Fibroblast of skin of back (primary cell): ENCODE measurements at places on chromosomes 7 and 10.

- no peak for DNase-seq
Measured at GRCh38 chr10:24894309-24894708, 58.1 kb downstream of the PRTFDC1 start.

DNA sequence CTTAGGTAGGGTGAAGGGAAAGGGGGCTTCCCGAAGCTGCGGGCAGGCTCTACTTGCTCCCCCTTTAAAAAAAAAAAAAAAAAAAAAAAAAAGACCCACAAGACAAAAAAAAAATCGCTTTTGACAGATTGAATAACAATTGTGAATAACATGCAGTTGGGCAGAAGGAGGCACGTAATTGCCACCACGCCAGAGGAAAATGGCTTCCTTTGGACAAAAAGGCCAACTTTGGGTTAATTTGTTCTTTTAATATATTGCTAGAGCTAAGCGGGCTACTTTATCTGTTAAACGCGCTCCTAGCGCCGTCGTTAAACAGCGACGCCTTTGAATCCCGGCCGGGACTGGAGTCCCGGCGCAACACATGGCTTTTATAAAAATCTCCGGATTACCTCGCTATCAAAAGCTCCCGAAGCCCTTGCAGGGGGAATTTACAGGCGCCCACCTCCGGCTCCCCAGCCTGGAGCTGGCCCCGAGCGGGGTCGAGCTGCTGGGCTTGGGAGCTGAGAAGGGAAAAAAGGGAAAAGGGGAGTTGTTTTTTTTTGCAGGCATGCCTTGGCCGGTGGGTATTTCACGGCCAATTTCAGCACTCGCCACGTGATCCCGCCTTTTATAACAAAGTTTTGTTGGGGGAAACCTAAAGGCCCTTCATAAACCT, 1.2 kb downstream of the HOXA11 start:
- no peak for DNase-seq

- DNase-seq: peak; percentile 93
Measured at GRCh38 chr7:105932835-105933477, 30.1 kb upstream of the CDHR3 start.

DNA sequence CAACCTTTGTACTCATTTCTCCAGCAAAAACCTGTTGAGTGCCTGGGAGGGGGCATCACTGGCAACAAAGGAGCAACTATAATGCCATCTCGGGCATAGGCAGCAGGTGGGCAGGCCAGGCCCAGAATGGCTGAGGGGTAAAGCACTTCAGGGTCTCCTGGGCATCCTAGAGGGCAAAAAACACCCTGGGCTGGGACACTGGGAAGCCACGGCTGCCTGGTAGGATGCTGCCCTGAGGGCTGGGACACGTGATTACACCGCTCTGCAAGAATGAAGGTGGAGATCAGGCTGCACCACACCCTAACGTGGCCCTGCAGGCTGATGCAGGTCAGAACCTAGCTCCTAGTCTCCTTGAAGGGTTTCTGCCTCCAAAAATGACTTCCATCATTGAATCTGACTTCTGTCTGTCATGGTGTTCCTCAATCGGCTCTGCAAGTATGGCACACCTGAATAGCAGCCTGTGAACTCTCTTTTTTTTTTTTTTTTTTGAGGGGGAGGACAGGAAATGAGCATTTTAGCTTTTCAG, 4.5 kb upstream of the TRAPPC14 start:
- no peak for DNase-seq

DNA sequence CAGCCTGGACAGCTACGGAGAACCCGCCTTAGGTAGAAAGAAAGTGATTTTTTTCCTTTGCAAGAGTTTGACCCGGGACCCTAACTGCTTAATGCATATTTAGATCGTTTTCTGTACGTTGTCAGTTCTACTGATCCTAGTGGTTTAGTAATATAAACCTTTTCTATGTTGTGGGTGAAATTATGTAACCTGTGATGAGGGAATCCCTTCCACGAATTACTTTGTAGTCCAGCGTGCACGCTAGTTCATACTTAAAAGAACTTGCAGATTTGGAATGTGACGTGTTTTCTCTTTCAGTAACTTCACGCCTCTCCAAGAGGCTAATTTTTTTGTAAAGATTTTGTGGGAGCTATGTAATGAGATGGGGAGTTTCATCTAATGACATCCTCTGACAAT, 705 bp downstream of the SLF2 start:
- DNase-seq: no peak

GRCh38 chr7:85567983-85568382, 381.1 kb upstream of the SEMA3D start:
- no peak for DNase-seq

GRCh38 chr10:85611746-85612377, 754.7 kb downstream of the GRID1 start:
- no peak for DNase-seq

- no peak for DNase-seq
Measured at GRCh38 chr10:28302012-28302637, 739 bp downstream of the MPP7 start.

GRCh38 chr7:133501771-133502170, 248.9 kb downstream of the EXOC4 start:
- DNase-seq: no peak

DNA sequence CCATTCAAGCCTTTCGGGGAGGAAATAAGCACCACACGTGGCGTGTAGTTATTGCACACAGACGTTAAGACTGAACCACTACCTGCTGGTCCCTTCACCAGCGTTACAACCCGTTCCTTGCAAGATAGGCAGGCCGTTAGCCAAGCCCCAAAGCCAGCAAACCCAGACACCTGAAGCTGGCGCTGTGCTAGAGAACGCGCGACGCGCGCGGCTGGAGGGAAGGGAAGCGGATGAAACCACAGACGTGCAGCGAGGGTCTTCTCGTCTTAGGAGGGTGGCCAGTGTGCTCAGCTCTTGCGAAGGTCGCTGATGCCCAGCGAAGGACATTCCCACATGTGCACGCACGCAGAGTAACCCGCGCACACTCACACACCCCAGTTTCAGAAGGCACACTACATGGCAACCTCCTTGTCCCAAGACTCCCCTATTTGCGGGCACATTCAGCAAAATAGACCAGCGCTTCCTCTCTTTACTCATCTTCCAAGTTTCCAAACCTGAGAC, 980 bp downstream of the TMEM26 start:
- no peak for DNase-seq

GRCh38 chr7:100003711-100004661, 11.4 kb upstream of the ZKSCAN1 start:
- no peak for DNase-seq

- no peak for DNase-seq
Measured at GRCh38 chr10:48287417-48288391, 13.2 kb upstream of the FRMPD2 start.

GRCh38 chr7:128120976-128121490, 89.8 kb upstream of the LRRC4 start:
- DNase-seq: no peak

DNA sequence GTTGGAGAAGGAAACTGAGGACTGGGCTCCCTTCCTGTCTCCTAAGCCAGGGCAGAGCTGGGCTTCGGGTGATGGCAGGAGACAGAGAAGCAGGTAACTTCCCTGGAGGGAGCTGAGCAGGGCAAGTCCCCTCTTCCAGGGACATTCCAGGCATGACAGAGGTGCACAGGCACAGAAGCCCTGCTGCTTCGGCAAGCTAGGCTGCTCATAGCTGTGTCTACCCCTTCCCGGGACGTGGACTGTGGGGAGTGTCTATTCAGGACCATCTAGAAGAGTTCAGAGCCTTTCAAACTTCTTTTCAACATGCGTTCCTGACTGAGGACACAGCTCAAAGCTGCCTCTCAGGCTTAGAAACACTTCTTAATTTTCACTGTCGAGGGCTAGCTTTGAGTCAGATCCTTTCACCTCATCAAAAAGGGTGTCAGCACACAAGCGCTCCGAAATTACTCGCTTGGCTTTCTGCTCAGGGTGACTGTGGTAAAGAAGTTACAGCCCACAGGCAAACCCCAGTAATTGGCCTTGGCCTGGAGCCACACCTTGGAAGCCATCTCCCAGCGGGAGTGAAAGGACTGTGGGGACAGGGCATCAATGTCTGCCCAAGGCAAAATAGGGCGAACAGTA, 63.7 kb upstream of the STEAP1B start:
- DNase-seq: peak; percentile 36

- no peak for DNase-seq
Measured at GRCh38 chr10:13654118-13654830, 67.5 kb downstream of the PRPF18 start.

GRCh38 chr10:78053211-78053868, 19.7 kb downstream of the RPS24 start:
- peak; percentile 91 for DNase-seq

DNA sequence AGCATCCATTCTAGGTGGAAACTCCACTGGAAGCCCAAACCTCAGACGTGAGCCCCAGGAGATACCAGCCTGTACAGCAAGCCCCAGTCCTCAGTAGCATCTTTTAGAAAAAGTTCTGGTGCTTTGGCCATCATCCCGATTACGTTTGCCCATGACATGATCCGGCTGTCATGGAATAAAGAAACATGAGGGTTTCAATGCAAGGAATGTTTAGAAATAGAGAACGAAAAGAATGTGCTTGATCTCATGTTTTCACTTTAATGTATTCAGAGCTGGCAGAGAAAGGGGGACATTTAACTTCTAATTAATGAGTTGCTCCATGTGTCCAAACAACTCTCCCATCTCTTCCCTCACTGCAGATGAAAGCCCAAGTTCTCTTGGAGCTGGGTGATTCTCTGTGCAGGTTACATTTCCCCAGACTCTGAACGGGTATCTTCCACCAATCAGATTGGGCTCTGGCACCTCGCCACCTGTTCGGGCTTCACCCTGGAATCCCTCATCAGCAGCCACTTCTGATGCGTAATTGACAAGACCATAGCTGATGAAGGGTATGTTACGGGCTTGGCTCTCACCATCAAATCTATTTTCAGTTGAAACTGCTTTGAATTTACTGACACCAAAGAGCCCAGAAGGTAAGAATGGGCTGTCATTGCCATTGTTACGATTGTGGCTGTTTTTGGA, 165.3 kb downstream of the PLXNA4 start:
- no peak for DNase-seq

GRCh38 chr7:18866359-18867036, 250.9 kb downstream of the TWIST1 start:
- DNase-seq: peak; percentile 98

GRCh38 chr7:133921635-133922182, 205.4 kb upstream of the LRGUK start:
- DNase-seq: no peak

DNA sequence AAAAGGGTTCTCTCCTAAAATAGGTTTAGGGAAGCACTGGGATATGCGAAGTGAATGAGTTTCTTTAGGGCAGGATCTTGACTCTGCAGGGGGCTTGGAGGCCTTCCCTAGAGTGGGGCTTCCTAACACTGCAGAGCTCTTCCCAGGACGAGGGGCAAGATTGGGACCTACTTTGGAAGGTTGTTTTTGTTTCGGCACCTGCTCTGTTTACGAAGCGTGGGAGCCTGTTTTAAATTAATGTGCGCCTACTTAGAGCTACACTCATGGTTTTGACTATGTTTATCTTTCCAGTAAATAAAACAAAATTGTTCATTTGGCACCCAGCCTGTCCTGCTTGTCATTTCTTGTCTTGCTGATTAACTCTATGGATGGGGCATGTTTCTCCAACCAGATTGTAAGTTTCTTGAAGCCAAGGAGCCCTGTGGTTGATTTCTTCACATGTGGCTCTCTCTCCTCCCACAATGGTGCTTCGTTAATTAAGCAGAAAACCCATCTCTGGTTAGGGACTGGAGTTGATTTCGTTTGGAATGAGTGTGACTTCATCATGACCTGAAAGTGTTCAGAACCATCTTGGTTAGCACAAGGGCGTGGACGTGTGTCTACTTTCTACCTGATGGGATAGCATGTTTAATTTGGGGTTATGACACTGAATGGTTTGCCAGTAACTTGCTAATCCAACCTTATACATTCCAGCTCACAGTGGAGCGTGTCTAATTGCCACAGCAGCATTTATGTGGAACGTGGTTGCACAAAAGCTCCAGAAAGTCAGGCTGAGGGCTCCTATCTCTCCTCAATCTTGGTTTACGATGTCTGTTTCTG, 98.1 kb downstream of the TCF7L2 start:
- no peak for DNase-seq

DNA sequence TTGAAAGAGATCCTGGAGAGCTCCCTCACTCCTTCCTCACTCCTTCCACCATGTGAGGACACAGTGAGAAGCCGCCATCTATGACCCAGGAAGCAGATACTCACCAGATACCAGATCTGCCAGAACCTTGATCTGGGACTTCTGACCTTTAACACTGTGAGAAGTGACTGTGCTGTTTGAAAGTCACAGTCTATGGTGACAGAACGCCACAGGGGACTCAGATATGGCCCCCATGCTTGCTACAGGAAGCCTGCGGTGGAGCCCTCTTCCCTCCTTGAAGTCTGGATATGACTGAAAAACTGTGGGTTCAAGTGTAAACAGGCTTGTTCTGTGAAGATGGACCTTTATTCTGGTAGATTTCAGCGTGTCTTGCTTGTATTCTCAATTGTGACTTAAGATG, 297.8 kb downstream of the KLF6 start:
- DNase-seq: no peak

DNA sequence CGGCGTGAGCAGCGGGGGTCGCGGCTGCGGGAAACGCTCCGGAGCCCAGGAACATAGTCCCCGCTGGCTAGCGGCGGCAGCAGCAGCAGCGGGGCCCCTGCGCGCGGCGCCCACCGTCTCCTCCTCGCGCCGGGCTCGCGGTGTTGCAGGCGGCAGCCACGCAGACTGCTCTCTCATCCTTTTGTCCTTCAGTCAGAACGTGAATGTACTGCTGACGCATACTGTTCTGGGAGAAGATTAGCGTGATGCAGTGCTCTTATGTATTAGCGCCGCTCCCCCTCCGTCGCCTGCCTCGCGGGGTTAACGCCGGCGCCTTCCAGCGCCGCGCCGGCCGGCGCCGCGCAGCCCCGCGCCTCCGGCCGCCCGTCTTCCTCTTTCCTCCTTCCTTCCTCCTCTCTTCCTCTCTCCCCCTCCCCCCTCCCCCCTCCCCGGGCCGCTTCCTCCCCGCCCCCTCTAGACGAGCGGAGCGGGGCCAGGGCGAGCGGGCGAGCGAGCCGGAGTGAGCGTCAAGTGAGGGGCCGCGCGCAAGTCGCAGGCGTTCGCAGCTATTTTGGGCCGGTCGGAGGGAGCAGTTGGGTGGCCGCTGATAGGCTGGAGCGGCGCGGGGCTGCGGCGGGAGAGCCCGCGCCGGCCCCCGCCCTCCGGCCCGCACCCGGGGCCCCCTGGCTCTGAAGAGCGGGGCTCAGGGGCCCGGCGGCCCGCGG, 816 bp upstream of the LRRC4 start:
- DNase-seq: peak; percentile 93

- no peak for DNase-seq
Measured at GRCh38 chr10:107004362-107004761, 160.1 kb downstream of the SORCS1 start.

DNA sequence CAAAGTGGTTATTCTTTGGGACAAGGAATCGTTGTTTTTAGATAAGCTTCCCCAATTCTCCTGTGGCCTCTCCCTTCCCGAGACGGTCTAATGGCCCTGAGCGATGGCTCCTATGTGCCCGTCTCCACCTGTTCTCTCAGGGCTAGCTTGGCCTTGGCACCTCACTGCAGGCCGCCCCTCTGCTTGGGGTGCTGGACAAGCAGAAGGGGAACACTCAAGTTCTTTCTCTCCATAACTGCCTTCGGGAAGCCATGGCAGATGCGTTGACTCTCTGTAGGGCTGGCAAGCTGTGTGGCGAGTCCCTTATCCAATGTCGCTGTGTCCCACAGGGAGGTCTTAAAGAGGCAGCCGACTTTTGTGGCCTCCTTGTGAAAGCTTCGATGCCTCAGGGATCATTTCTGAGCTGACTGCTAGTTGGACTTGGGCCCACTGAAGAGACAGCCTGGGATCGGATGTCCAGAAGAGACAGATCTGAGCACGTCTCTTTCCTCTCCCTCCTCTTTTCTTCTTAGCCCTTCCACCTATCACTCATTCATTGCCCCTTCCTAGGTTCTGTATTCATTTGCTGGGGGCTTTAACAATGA, 70.8 kb downstream of the GRK5 start:
- no peak for DNase-seq
